MG63 (cell line): ENCODE measurements at places on chromosomes 3 and 15. TPM values are rescaled to one million over a fixed set of nuclear protein-coding genes. Genes with fewer than 3 reads are reported as not detected.
A peak's percentile ranks its signal among the peaks of the same experiment; 100 is the strongest.

TRIM71 gene
- not detected in 2 replicates for total RNA-seq

IL12A gene
- 3.2 and 16.2 TPM in 2 replicates for total RNA-seq

HGD gene
- not detected in 2 replicates for total RNA-seq

CSTA gene
- total RNA-seq, result 1.7 TPM in 1 of 2 replicates, not detected in the other

A4GNT gene
- not detected in 2 replicates for total RNA-seq

DNA sequence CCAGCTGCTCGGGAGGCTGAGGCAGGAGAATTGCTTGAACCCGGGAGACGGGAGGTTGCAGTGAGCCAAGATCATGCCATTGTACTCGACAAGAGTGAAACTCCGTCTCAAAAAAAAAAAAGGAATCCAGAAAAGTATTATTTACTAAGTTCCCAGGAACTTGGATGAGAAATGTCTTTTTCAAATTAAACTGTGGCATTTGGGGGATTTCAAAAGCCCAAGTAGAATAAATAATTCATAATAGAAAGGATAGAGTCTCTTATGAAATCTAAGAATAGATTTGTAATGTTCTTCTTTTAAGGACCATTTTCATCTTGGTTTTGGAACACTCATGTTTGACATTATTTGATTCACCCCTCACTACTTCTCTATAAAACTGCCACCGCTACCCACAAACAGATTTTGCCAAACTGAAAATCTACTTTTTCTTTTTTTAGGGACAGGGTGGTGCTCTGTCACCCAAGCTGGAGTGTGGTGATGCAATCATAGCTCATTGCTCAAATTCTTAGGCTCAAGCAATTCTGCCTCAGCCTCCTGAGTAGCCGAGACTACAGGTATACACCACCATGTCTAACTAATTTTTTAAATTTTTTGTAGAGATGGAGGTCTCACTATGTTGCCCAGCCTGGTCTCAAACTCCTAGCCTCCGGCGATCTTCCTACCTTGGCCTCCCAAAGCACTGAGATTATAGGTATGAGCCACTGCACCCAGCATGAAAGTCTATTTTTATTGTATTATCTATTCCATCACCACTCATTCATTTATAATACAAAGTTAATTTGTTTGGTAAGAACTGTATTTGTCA, 99.3 kb downstream of the SENP2 start:
- DNase-seq, result no peak

GRCh38 chr3:152350776-152351175, 82.0 kb downstream of the MBNL1 start:
- no peak for DNase-seq

DNA sequence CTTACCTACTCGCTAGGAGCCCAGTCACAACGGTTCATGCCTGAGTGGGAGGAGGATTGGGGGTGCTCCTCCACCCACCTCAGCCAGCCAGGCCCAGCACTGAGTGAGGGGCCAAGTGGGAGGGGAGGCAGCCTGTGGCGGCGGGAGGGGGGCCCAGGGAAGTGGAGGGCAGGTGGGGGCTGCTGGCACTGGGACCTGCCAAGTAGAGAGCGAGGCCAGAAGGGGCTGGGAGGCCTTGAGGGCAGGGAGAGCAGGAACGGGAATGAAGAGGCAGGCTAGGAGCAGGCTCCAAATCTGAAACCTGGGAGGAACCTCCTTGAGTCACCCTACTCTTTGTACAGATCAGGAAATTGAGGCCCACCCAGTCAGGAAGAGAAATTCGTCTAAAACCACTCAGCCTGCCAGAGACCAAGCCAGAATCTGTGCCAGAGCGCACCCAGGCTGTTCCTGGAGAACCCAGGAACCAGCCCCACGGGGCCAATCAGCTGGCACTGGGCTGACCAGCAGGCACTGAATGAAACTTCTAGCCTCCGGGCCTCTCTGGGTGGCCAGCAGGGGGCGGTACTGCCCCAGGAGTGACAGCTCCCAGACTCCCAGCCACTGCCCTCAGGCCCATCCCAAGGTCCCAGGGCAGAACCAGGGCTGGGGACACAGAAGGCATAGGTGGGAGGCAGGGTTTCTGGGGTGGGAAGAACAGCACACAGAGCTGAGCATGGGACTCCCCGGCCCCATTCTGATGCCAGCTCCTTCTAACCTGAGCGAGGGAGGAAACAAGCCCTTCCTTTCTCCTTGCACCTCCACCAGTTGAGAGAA, 14.8 kb upstream of the CYP11A1 start:
- DNase-seq, result peak; percentile 91

- no peak for DNase-seq
Measured at GRCh38 chr3:10930666-10931040, 61.9 kb upstream of the SLC6A1 start.

GRCh38 chr15:87877822-87878542, 378.6 kb downstream of the NTRK3 start:
- DNase-seq, result no peak

GRCh38 chr3:40267937-40268724, 41.4 kb upstream of the EIF1B start:
- DNase-seq, result no peak

- peak; percentile 54 for DNase-seq
Measured at GRCh38 chr3:192727032-192727847, at the start of gene FGF12. FGF12 (minus strand) TSS chr3:192727541.

GRCh38 chr3:194397757-194398312, 1.2 kb downstream of the GP5 start:
- no peak for DNase-seq

DNA sequence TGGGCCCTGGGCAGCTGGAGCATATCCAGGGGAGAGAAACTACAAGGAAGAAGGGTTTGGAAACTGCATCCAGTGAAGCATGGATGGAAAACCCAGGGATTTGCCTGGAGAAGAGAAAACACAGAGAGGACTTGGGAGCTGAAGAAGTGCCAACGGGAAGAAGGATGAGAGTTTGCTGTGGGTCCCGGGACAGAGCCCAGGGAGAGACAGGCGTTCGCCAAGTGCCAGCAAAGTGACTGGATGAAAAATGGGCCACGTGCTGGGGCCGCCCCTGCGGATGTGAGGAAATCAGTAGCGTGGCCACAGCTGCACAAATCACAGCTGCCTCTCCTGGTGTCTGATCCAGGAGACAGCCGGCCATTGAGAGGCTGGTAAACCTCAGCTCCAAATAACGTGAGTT, 70.4 kb downstream of the HES1 start:
- DNase-seq, result no peak

GRCh38 chr3:28651159-28651558, 302.5 kb upstream of the AZI2 start:
- DNase-seq, result no peak

- DNase-seq, result no peak
Measured at GRCh38 chr3:151989621-151990020, 116.2 kb downstream of the SUCNR1 start.

DNA sequence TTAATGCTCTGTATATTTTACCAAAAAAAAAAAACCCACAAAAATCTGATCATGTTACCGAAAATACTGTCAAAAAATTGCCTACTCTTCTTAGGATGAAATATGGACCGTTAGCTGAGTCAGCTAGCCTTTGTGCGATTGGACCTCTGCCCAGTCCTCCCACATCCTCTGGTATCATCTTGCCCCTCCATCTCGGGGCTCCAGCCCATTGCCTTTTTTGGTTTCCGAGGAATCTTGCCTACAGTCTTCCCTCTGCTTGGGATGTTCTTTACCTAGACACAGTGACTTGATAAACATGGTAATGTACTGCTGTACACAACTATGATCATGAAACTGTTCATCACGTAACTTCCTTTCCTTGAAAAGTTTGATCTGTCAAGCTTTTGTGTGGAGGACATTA, 371.4 kb downstream of the SV2B start:
- DNase-seq, result peak; percentile 29
